Right ventricle myocardium superior (tissue), 1 donor: ENCODE measurements at places on chromosomes 11 and 22. TPM values are rescaled to one million over a fixed set of nuclear protein-coding genes. Genes with fewer than 3 reads are reported as not detected.
A peak's percentile ranks its signal among the peaks of the same experiment; 100 is the strongest.

- no peak for DNase-seq
These were observed 806.7 kb downstream of the NTM start for GRCh38 chr11:132177106-132177505.

- DNase-seq = no peak
These were observed 9.7 kb downstream of the SRSF8 start for GRCh38 chr11:95076416-95076815.

GRCh38 chr11:107683061-107683460 is 28.8 kb downstream of the SLN start:
- DNase-seq = no peak

PHETA2 gene
- 4.2 TPM for total RNA-seq

- no peak for DNase-seq
These were observed 63.2 kb upstream of the TOP3B start for GRCh38 chr22:22045571-22046335.

KCNK4 gene
- total RNA-seq = not detected

SLC22A12 gene
- total RNA-seq = not detected

GRCh38 chr22:23245045-23245798 is 64.9 kb downstream of the BCR start:
- DNase-seq = no peak

MPPED2 gene
- 8.9 TPM for total RNA-seq

LRRC56 gene
- total RNA-seq = 0.13 TPM

NAALAD2 gene
- total RNA-seq = 1.2 TPM

PGA4 gene
- 0.83 TPM for total RNA-seq

- DNase-seq = peak; percentile 55
These were observed 78.8 kb upstream of the TOP3B start for GRCh38 chr22:22061085-22062077.

GRCh38 chr11:14021738-14022137 is 59.2 kb downstream of the SPON1 start:
- DNase-seq = no peak

PRMT3 gene
- total RNA-seq = 13.3 TPM

EI24 gene
- 53.0 TPM for total RNA-seq

GRCh38 chr22:38871360-38872171 is 450 bp downstream of the CBX6 start:
- DNase-seq = no peak

DNA sequence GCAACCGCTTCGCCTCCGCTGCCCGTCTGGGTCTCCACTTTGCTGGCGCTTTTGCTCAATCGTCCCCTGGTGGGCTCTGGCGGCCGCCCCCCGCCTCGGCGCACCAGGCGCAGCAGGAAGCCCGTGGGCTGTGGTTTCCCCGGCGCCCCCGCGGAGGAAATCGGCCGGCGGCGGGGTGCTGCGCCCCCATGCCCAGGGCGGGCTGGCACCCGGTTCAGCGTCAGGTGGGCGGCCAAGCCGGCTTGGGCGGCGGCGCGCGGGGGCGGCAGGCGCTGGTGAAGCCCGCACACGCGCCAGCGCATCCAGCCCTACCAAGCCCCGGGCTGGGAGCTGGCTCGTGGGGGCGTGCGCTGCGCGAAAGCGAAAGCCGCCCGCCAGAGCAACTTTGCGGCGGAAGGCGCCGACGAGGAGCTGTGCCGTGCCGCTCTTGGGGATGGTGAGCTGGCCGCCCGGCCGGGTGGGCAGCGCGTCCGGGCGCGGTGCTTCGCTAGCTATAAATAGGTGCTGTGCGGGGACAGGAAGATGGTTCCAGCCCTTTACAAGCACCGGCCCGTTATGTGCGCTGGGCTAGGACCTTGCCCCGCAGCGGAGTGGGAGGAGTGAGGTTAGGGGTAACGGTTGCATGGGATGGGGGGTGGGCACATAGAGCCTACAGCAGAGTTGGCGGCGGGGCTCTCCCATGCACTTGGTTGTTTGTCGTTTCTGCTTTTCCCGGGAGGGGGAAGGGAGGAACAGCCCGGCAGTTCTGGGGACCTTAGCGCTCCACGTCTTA is 25.0 kb upstream of the SUSD2 start:
- peak; percentile 57 for DNase-seq

NRXN2 gene
- total RNA-seq = 0.86 TPM

- peak; percentile 88 for DNase-seq
These were observed 800 bp downstream of the KCTD21 start for GRCh38 chr11:78187366-78188285.

DNA sequence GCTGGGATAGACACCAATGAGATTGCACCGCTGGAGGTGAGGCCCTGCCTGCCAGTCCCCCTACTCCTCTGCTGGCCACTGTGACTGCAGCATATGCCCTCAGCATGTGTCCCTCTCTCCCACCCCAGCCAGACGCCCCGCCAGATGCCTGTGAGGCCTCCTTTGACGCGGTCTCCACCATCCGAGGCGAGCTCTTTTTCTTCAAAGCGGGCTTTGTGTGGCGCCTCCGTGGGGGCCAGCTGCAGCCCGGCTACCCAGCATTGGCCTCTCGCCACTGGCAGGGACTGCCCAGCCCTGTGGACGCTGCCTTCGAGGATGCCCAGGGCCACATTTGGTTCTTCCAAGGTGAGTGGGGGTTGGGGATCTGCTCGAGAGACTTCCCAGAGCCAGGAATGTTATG is 5.7 kb upstream of the SMARCB1 start:
- no peak for DNase-seq
